Left ventricle myocardium inferior (tissue), 1 donor: ENCODE measurements at places on chromosomes 11 and 22.

DNA sequence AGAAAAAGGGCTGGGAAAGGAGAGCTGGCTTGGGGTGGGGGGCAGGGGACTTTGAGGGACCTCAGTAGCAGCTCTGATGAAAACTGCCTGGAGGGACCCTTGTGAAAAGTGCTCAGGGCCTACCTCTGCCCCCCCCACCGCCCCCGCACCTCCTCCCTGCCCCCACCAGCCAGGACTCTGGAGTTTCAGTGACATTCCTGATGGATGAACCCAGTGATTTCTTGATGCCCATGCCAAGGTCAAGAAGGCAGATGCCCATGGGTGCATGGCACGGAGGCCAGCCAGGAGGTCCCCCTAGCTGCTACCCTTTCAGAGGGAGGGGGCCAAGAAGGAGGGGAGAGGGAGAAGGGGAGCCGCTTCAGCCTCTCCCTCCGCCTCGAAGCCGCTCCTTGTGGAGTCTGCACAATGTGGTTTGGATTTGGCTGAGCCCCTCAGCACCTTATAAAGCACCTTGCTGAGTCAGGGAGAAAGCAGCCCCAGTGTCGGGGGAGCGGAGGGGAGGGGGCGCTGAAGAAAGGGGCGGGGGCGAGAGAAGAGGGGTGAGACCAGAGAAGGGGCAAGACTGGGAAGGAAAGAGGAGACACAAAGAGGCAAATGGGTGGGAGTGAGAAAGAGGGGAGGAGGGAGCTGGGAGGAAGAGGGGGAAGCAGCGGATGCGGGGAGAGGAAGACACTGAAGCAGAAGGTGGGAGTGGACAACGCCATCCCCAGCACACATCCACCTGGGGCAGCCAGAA is 2.1 kb upstream of the CLCF1 start:
- DNase-seq, result no peak

GRCh38 chr11:64799623-64800302 is 3.3 kb downstream of the MAP4K2 start:
- no peak for DNase-seq

DNA sequence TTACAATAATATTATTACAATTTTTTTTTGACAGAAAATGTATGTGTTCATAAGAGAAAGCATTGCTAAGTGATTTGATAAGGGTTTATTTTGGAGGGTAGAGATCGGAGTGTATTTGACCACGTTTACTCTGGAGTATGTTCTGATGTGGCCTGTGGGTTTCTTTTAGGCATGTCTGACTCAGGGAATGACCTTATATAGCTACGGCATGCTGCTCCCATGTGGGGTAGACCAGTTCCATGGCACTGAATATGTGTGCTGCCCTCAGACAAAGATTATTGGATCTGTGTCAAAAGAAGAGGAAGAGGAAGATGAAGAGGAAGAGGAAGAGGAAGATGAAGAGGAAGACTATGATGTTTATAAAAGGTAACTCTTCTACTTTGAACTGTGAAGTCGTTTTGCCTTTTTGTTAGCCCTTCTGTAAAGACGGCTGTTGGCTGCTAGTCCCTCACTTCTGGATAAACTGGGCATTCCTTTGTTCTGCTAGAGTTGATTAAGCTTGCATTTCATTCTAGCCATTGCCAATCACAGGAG is 38.1 kb upstream of the ST14 start:
- no peak for DNase-seq

- no peak for DNase-seq
These were observed 16.3 kb upstream of the TMEM41B start for GRCh38 chr11:9330387-9331384.
